Suppressor macrophage (primary cell): ENCODE measurements at places on chromosomes 3 and 15.

DNA sequence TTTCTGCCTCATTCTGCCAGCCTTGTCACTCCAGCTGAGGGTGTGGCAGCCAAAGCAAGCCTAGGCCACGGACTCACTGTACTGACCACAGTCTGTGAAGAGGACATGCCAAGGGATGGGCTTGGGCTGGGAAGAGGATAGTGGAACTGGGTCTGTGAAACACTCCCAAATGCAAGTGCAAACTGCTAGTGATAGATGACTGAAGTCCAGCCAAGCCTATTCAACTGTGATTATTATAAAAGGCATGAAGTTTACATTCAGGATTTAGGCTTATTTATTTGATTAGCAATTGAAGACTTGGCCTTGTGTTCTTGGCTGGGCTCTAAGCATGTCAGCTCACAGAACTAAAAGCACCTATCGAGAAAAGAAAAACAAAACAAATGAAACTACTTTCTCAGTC is 84.9 kb upstream of the UBE2E1 start:
- no peak for DNase-seq

DNA sequence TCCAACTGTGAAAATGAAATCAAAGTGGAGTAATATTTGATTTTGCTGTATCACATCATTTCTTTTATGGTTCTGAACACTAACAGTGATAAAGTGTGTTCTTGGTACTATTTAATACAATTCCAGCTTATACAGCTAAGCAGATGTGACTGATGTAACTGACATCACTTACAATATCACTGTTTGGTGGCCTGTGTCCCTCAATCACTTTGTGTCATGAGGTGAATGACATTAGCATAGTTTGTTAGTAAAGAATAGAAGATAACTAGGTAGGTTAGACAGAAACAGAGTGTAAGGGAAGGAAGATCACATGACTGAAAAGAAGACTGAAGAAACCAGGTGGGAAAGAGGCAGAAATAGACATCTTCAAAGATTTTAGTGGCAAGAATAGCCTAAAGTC is 138.7 kb downstream of the AQP9 start:
- no peak for DNase-seq

DNA sequence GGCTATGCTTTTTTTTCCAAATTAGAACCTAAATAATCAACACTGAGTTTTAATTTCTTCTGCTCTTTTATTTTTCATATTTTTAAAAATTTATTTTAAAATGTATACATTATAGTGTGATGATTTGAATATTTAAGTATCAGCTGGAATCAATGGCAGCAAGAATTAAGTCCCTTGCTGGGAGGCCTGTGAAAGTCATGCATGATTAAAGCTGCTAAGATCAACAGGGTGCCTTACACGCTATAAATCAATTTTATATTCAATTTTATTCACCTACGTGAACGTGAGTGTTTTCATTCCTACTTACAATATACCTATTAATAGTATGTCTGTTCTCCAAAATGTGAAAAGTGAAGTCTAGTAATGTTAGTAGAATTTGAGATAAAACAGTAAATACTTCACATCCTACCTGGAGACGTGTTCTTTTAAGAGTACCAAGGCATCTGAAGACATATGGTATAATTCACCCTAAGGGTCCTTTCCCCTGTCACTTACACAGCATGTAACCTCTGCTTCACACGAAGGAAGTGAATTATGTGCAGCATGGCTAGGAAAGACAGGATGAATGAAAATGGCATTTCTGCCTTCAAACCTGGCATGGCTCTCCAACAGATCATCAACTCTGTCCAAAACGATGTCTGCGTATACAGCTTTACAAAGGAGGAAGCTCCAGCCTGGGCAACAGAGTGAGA is 640.4 kb upstream of the ROBO1 start:
- no peak for DNase-seq

DNA sequence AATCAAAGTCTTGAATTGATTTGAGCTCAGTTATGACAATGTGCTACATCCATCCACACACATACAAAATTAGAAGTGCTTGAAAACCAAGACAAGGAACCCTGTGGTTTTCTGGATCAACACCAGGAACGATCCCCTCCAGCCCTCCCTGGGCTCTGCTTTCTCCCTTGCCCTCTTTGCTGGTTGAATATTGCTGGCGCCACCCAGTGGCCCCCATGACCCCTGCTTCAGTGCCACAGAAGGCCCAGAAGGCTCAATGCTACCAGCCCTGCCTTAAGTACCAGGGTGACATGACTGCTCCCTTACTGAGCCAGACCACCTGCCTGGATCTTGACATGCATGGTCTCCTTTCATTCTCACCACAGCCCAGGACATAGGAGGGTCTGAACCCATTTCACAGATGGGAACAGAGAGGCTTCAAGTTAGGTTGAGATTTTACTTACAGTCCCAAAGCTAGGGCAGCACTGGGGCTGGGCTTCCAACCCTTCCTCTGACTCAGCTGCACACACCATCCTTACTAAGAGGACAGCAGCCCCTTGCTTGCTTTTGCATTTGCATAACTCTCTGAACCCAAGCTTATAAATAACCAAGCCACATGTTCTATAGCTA is 15.0 kb downstream of the IL12A start:
- DNase-seq, result peak; percentile 63

GRCh38 chr15:70251246-70251990 is 153.7 kb upstream of the TLE3 start:
- DNase-seq, result no peak

GRCh38 chr15:61888074-61888780 is 172.0 kb downstream of the VPS13C start:
- no peak for DNase-seq

GRCh38 chr15:25527118-25527517 is 88.3 kb upstream of the UBE3A start:
- no peak for DNase-seq

- DNase-seq, result no peak
Measured at GRCh38 chr3:127107002-127107401, 85.9 kb upstream of the PRR23E start.

- DNase-seq, result no peak
Measured at GRCh38 chr3:172635588-172635987, 75.3 kb downstream of the NCEH1 start.

DNA sequence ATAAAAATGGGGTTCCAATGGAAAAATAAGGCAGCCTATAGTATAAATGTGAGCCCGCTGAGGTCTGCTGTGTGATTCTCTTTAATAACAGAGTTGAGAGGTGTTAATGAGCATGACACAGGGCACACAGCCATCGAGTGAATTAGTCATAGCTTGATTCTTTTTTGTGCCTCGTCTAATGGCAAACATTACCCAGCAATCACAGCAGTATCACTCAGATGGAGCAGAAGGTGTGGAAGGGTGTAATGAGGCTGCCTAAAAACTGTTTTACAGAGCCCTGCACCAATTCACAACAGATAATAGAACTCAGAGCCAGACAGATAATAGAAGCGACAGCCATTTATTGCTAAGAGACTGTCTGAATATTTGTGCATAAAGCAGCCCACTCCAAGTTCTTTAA is 178.6 kb upstream of the TPRG1 start:
- DNase-seq, result no peak

GRCh38 chr15:63920504-63921175 is 86.9 kb upstream of the HERC1 start:
- no peak for DNase-seq

DNA sequence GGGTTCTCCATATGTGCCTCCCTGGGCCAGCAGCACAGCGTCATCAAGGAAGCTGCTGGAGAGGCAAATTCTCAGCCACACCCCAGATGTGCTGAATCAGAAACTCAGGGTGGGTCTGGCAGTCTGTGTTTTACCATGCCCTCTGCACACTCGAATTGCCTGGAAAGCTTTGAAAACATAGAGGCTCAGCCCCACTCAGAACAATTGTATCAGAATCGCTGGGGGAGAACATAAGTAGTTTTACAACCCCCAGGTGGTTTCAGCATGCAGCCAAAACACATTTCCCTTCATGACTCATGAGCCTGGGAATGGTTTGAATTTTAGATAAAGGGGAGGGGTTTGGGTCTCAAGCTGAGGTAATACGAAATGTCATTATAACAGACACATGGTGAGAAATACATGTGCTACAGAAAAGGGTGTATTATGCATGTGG is 9.6 kb downstream of the TGM4 start:
- DNase-seq, result no peak

GRCh38 chr3:53773021-53773436 is 73.2 kb downstream of the CHDH start:
- no peak for DNase-seq

DNA sequence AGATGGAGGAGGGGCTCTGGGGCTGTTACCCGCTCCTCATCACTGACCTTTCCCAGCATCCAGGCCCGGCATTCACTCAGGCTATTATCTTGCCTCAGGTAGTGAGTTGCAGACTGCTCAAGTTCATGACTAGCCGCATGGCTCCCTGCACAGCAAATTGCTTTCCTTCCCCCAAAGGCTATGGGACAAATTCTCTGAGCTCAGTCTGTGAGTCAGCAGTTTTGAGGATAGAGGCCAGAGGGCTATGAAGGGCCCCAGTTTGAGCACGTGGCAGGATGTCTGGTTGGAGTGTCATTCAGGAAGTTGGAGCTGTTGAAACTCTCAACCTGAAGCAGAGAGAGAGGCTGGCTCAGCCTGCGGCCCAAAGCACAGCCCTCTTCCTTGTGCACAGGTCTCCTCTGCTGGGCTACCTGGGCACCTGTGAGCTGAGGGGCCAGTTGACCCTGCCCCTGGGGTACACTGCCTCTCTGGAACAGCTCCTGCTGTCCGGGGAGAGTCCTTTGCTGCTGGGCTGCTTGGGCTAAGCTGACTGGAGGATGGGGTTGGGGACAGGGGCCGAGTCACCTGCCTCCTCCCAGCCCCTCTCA is 7.9 kb downstream of the FAH start:
- DNase-seq, result peak; percentile 95

DNA sequence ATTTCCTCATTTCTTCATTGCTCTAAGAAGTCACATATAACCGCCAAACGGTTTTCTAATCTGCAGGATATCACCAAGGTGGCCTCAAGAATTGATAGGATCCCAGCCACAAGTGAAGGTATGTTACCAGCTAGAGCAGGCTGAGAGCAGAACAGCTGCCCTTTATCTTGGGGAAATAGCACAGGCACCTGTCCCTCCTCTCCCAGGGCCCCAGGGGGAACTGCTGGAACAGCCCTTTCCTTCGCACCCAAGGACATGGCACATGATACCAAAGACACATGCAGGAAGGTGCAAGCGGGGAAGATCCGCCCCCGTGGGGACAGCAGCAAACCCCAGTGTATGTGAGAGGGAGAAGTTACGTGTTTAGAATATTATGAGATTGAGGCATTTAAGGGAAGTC is 35.3 kb downstream of the HOMER2 start:
- DNase-seq, result peak; percentile 24

GRCh38 chr15:63243776-63244175 is 33.6 kb upstream of the APH1B start:
- peak; percentile 67 for DNase-seq

DNA sequence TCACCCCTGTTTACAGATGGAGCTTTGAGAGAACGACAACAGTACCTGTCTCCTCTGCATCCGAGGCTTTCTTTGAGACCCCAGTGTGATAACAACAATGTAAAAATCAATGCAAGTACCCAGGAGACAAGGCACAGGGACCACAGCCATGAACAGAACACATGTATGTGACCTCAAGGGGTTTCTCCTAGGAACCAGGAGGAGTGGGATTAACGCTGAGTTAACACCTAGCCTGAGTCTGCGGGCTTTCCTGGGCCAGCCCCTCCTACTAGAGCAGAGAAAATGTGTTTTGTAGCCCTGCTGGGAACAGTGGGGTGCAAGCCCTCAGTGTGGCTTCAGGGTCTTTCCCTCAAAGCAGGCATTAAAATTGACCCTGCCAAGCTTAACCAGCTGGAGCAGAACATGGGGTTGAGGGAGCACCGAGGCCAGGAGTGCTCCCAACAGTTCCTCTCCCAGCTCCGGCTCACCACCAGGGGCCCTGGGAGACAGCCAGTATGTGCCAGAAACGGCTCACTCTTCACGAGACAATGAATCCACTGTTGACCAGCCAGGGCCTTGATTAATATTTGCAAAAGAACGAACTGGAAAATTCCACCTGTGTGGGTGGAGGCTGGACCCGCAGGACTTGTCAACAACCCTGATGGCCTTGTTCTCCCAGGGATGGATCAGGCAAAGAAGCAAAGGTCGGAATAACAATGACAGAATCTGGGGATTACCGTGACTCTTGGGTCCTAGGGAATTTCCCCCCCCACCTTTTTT is 3.6 kb downstream of the CHDH start:
- DNase-seq, result no peak

- DNase-seq, result no peak
Measured at GRCh38 chr3:120470870-120471269, 20.1 kb upstream of the FSTL1 start.

- DNase-seq, result no peak
Measured at GRCh38 chr3:145124900-145125678, 1035.9 kb downstream of the PLOD2 start.

DNA sequence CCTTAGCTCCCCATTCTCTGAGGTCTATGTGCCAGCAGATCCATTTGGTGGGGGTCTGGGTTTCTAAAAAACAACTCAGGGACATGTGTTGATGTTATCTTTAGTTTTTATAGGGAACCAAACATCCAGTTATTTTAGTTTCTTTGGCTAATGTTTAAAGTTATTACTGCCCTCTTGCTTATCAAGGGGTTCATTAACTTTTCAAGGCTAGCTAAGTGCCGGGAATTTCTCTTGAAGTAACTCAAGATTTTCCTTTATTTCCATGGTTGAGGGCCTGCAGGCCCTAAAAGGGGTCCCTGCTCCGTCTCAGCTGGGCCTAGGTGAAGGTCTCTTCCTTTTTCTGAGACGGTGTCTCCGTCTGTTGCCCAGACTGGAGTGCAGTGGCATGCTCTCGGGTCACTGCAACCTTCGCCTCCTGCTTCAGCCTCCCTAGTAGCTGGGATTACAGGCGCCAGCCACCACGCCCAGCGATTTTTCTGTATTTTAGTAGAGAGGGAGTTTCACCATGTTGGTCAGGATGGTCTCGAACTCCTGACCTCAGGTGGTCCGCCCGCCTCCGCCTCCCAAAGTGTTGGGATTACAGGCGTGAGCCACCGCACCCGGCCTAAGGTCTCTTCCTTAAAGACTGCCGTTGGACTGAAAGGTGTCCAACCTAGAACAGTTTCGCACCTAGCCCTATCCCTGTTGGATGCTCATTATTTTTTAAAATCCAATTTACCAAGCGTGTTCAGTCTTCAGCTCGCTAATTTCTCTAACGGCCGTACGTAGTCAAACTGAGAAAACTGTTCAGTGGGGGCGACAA is 1.3 kb upstream of the OXSR1 start:
- DNase-seq, result no peak

- DNase-seq, result no peak
Measured at GRCh38 chr3:197881270-197881969, 68.6 kb upstream of the RPL35A start.

- no peak for DNase-seq
Measured at GRCh38 chr3:28117598-28117997, 123.8 kb upstream of the CMC1 start.

DNA sequence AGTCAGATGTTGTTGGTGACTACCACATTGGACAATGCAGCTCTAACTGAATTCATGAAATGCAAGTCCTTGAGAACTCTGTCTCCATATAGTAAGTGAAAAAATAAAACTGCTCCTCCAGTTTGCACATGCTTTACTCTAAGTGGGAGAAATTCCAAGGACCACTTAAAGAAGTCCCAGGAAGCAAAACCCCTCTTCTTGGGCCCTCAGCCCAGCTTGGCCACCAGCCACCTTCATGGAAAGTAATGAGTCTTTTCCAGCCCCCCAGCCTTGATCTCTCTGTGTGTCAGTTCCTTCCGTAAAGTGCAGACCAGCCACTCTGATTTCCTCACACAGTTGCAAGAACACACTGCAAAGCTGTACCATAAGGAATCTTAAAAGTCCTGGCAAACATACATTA is 34.5 kb downstream of the DAPK2 start:
- no peak for DNase-seq
